Activated CD4-positive, alpha-beta T cell treated with anti-CD3 and anti-CD28 coated beads, Interleukin-2, Interleukin-6, amounts not matched to agents 100 ng/mL and 50 ng/mL, durations not matched to agents 16 hours and 8 hours (primary cell): ENCODE measurements at places on chromosomes 7 and 10.
A peak's percentile ranks its signal among the peaks of the same experiment; 100 is the strongest.

DNA sequence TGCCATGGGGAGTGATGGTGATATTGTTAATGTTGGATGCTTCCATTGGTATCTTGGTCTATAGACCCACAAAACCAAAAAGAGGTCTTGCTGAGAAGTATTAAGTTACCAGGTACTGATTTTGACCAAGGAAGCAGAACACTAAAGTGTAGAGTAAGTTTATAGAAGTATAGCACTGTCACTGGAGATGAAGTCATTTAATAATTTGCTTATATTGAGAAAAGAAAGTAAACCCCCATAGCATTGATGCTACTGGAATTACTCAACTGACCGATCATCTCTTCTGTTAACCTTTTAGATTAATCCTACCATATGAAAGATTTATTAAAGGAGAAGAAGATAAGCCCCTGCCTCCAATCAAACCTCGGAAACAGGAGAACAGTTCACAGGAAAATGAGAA lies 183.2 kb downstream of the RTKN2 start:
- peak; percentile 32 for DNase-seq

- DNase-seq: no peak
Observed at GRCh38 chr7:1520539-1521234, 9.8 kb upstream of the MAFK start.

DNA sequence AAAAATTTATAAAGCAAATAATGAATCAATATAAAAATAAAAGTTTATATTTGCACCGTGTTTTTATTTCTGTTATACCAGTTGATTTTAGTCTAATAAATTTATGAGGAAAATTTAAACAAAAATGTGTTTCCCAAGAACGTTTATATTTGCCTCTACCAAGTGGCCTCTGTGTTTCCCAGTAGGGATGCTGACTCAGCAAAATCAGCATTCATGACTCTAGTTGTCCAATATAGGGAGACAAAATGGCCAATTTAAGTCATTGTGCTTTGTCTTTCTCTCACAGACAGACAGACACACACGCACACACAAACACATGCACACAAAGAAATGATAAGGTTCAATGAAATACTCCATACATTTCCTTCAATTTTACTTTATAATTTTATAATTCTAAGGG lies 942.5 kb upstream of the ZWINT start:
- DNase-seq: no peak

- DNase-seq: peak; percentile 2
Observed at GRCh38 chr10:14040787-14041631, 289.7 kb downstream of the FRMD4A start.

DNA sequence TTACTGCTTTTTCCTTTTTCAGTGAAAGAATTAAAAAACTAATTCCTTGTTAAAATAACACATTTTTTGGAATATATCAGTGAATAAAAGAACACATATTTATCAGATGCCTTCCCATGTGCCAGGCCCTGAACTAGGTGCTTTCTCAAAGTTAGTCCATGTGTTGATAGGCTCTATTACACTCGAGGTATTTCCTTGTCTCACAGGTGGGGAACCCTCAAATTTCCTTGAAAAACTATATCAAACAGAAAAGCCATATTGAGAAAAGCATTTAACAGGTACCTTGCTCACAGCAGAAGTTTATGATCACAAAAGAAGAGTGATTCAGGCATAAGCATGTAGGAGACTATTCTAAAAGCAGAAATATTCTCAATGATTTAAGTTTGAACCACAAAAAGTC lies 75.6 kb upstream of the OGDHL start:
- no peak for DNase-seq

DNA sequence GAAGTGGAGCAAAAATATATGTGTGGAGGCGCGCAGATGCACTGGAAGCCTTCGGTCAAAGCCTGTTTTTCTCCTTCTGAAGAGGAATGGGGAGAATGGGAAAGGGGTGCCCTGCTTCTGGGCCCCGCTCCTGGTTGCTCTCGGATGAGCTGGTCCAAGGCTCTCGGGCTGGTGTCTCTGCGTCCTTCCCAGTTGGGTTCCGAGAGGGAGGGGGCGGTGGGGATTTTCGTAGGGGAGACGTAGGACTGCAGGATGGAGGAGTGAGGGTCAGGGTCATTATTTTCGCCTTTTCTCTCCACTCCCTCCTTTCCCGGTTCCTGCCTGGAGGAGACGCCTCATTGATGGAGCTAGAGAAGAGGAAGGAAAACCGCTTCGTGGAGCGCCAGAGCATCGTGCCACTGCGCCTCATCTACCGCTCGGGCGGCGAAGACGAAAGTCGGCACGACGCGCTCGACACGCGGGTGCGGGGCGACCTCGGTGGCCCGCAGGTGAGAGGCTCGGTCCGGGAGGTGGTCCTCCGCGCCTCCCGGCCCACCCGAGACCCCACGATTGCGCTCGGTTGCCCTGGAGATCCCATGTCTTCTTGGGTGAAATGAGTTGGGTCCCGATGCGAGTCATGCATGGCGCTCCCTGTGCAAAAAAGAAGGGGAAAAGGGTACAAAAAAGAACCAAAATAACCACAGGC lies 790 bp downstream of the ADAM22 start:
- peak; percentile 14 for DNase-seq

DNA sequence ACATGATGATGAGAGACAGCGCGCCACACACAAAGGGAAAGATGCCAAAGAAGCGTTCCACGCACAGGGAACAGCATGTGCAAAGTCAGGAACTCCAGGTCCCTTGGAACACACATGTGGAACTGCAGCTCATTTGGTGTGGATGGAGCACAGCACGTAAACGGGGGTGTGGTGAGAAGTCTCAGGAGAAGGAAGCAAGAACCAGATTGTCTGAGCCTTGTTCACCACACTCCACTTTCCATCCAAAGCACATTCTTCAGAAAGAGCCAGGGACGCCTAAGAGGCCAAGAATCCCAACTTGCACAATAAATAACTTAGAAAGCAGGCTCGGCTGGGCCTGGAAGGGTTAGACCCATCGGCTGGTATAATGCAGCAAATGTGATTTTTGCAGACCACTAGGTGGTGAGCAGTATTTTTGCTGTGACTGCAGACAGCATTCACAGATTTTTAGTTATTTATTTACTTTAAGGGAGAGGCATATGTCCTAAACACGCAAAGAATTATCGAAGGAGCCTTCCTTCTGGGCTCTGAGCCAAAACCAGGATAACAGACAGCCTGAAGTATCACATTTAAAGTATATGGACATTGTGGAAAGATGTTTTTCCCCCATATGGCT lies 27.9 kb upstream of the ASCC1 start:
- no peak for DNase-seq

GRCh38 chr10:69533658-69534057 lies 39.6 kb downstream of the NEUROG3 start:
- no peak for DNase-seq

DNA sequence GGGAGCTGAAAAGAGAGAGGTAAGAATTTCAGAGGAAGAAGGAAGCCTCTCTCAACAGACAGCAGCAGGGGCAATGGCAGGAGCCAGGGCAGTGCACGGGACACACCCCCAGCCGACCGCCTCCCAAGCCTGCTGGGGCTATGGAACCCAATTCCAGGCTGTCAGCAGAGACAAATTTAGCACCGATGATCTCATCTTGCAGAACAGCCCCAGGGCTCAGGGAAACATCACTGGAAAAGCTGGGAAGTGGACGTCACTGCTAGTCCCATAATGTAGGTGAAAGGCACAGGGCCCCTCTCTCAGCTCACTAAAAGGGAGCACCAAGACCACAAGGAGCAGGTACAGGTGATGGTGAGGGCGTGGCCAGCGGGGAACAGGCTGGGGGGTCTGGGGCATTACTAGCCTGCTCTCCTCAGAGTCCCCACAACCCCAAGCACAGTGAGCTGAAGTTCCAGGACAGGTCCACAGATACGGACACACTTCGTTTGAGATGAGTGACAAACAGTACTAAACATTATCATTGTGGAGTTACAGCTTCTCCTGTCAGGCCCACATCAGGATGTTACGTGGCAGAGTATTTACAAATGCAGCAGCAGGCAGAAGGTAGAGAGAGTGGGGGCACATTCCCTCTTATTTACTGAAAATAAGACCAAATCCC lies 103.7 kb downstream of the PLXNA4 start:
- DNase-seq: no peak

GRCh38 chr10:12445701-12446334 lies 96.5 kb downstream of the CAMK1D start:
- DNase-seq: no peak

GRCh38 chr10:60767424-60767823 lies 10.9 kb upstream of the CDK1 start:
- no peak for DNase-seq

DNA sequence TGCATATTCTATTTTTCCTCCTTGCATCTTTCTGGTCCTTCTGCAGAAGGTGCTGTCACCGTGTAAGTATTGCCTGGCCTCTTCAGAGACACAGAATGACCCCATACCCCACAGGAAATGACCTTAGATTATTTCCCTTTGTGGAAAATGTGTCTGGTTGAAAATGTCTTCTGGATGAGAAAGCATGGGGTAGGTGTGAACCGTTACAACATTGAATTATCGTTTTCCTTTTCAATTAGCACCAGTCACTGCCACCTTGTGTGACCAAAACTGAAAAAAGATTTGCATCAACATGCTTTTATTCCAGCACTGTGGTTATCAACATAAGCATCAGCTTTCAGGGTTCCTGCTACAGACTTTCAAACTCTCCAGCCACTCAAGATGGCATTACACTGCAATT lies 58.0 kb upstream of the CELF2 start:
- DNase-seq: peak; percentile 68

- DNase-seq: no peak
Observed at GRCh38 chr7:39310699-39311098, 255.5 kb upstream of the YAE1 start.

- peak; percentile 5 for DNase-seq
Observed at GRCh38 chr7:95794917-95795515, 22.7 kb downstream of the DYNC1I1 start.

GRCh38 chr7:103076764-103077163 lies 1.8 kb downstream of the ARMC10 start:
- DNase-seq: no peak

- no peak for DNase-seq
Observed at GRCh38 chr10:123140164-123140982, 4.6 kb downstream of the HMX3 start.
